ENCODE measurements at places on chromosomes 11 and 22. TPM values are rescaled to one million over a fixed set of nuclear protein-coding genes. Genes with fewer than 3 reads are reported as not detected.

DNA sequence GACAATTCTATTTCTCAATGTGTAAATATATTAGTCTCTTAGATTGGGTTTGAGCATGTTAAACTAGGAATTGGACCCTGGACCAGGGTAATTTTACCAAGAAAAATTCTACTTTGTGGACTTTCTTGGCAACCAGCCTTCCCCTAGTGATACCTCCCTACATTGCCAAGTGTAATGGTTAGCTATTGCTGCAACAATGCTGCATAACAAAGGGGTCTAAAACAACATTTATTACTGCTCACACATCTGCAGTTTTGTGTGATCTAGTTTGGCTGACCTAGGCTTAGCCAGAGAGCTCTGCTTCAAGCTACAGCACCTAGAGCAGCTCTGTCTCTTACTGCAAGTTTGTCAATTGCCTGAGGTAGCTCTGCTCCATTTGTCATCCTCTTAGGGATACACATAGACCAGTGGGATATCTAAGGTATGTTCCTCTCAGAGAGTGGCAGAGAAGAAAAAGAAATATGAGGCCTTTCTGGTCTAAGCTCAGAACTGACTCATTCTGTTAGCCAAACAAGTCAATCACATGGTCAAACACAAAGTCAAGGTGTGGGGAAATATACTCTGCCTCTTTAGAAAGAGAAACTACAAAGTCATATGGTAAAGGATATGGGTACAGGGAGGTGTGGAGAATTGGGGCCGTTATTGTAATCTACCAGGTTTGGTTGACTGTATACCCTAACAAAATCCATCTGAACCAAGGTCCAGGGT lies 2.0 kb upstream of the LAYN start:
- H3K36me3 ChIP-seq, result no peaks in the 10 kb centered on the region
- peaks cover 21% of the 10 kb centered on the region for H3K4me1 ChIP-seq
- no peak overlapping the region for H3K4me3 ChIP-seq
- no peak overlapping the region for H3K27ac ChIP-seq
- peak; percentile 87 for DNase-seq

DNA sequence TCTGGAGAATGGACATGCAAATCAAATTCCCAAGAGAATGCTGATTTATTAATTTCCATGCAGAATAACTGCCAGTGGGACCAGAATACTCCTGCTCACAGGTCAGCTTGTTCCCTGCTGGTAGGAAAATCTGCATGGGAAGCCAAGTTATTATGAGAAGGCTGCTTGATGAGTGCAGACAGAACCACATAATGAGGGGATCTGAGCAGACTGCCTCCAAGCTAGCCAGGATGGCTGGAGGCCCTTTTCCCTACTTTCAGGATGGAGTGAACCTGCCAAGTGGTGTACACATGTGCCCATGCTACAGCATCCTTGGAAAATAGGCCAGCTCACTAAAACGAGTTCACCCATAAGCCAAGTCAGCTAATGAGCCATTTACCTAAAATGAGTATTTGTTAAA lies 55.2 kb upstream of the ZBED5 start:
- H3K27ac ChIP-seq, result no peak overlapping the region
- no peaks in the 10 kb centered on the region for H3K36me3 ChIP-seq
- H3K4me1 ChIP-seq, result peaks cover 27% of the 10 kb centered on the region
- DNase-seq, result no peak
- no peaks in the 10 kb centered on the region for H3K27me3 ChIP-seq

GRCh38 chr11:121696177-121696871 lies 243.6 kb upstream of the SORL1-AS1 start:
- H3K27ac ChIP-seq, result no peak overlapping the region
- peaks cover 20% of the 10 kb centered on the region for H3K27me3 ChIP-seq

GRCh38 chr11:76166314-76166713 lies 40.0 kb downstream of the WNT11 start:
- no peaks in the 10 kb centered on the region for H3K36me3 ChIP-seq
- H3K27me3 ChIP-seq, result peaks cover 13% of the 10 kb centered on the region
- DNase-seq, result peak; percentile 85
- no peaks in the 10 kb centered on the region for H3K4me1 ChIP-seq
- H3K27ac ChIP-seq, result no peak overlapping the region

- H3K4me3 ChIP-seq, result no peak overlapping the region
- DNase-seq, result no peak
- no peak overlapping the region for H3K27ac ChIP-seq
- H3K4me1 ChIP-seq, result peaks cover 16% of the 10 kb centered on the region
- H3K27me3 ChIP-seq, result no peaks in the 10 kb centered on the region
These were observed 12.5 kb downstream of the HIRA start for GRCh38 chr22:19419086-19419463.

TMEM191B gene
- total RNA-seq, result 1.2 TPM

DNA sequence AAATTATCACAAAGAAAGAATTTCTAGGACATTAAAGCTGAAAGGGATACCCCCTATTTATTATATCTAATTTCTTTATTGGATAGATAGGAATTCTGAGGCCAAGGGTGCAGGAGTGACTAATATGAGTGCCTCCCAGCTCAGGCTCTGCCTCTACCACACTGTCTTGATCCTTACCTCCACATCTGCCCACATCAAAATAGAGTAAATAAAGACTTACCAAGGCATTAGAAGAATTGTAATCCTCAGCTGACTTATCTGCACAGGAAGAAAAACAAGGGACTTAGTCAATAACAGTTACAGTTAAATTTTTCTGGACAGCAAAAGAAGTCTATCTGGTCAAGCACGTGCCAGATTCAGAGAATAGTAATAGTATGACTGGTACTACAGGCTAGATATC lies 72.6 kb upstream of the GDPD4 start:
- peaks cover 4% of the 10 kb centered on the region for H3K36me3 ChIP-seq
- DNase-seq, result no peak

GRCh38 chr11:117002639-117003299 lies 95.5 kb downstream of the SIK3 start:
- no peak for DNase-seq
- no peak overlapping the region for H3K4me3 ChIP-seq
- H3K4me1 ChIP-seq, result no peaks in the 10 kb centered on the region
- no peaks in the 10 kb centered on the region for H3K27me3 ChIP-seq

MMP13 gene
- total RNA-seq, result 2.5 TPM

- H3K36me3 ChIP-seq, result peaks cover 48% of the 10 kb centered on the region
- DNase-seq, result no peak
- H3K27ac ChIP-seq, result peak overlapping the region; percentile 91
- peak overlapping the region; percentile 91 for H3K4me3 ChIP-seq
- H3K27me3 ChIP-seq, result no peaks in the 10 kb centered on the region
These were observed 1.1 kb downstream of the EIF4G2 start for GRCh38 chr11:10807493-10808234.

CD6 gene
- not detected for total RNA-seq

DNA sequence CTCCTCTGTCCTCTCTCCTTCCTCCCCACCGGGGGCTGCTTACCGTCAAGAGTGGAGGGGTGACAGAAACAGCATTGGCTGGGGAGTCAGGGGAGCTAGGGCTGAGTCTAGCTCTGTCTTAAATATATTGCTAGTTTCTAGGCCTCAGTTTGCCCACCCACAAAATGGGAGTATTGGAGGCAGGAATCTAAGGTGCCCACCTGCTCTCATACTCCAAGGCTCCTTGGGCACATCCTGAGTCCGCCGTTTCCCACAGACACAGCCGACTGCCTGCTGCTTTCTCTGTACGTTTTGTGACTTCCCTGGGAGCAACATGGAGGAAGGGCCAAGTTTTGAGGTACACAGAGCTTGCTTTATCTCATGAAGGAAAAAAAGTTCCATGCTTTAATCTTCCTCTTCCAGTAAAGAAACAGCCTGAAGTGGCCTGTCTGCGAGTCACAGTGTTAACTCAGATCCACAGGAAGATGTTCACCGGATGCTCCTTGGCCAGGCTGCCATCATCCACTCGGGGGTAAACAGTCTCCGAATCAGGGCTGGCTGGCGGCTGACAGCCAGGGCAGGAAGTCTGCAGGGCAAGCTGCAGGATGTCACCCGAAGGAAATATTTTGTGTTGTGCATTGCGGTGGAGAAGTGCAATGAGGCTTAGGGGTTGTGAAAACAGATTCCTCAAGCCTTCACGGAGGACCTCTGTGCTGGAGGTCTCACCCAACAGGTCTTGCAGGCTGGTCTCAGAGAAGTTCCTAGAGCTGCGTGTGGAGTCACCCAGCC lies 11.0 kb upstream of the CERK start:
- no peaks in the 10 kb centered on the region for H3K36me3 ChIP-seq
- H3K27ac ChIP-seq, result peak overlapping the region; percentile 63
- no peaks in the 10 kb centered on the region for H3K27me3 ChIP-seq
- H3K4me1 ChIP-seq, result peaks cover 35% of the 10 kb centered on the region

DNA sequence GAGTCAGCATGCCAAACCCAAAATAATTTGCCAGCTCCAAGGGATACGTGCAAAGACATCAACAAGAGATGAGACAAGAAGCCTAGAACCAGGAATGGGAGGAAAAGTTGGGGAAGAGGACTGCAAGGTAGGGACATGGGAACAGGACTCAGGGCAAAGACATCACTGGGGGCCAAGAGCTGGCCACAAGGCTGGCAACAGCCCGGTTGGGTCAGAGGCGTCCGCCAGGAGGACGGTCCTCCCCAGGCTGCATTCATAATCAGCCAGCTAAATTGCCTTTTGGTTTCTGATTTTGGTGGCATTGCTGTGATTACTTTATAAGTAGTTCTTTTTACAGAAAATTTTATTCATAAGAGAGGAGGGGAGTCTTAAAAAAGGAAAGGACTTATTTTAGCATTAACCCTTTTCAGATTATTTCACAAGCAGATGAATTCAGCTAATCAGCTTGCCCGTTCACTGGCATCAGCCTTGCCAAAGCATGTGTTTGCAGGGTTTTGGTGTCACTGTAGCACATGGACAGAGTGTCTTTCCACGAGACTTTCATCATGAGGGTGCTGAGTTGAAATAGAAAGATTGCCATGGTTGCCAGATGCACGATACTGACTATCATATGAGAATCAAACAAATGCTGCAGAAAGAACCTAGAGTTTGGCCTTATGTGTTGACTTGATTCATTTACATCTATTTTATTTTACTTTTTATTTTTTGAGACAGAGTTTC lies 23.2 kb upstream of the NAV2 start:
- H3K4me1 ChIP-seq, result no peaks in the 10 kb centered on the region
- no peaks in the 10 kb centered on the region for H3K36me3 ChIP-seq
- no peak overlapping the region for H3K4me3 ChIP-seq
- H3K27ac ChIP-seq, result no peak overlapping the region
- H3K27me3 ChIP-seq, result no peaks in the 10 kb centered on the region
- DNase-seq, result no peak

- H3K4me3 ChIP-seq, result no peak overlapping the region
- peaks cover 13% of the 10 kb centered on the region for H3K4me1 ChIP-seq
- no peak overlapping the region for H3K27ac ChIP-seq
- DNase-seq, result no peak
- no peaks in the 10 kb centered on the region for H3K36me3 ChIP-seq
These were observed 21.8 kb downstream of the ARFGAP2 start for GRCh38 chr11:47154616-47155570.

FXYD2 gene
- not detected for total RNA-seq

DNA sequence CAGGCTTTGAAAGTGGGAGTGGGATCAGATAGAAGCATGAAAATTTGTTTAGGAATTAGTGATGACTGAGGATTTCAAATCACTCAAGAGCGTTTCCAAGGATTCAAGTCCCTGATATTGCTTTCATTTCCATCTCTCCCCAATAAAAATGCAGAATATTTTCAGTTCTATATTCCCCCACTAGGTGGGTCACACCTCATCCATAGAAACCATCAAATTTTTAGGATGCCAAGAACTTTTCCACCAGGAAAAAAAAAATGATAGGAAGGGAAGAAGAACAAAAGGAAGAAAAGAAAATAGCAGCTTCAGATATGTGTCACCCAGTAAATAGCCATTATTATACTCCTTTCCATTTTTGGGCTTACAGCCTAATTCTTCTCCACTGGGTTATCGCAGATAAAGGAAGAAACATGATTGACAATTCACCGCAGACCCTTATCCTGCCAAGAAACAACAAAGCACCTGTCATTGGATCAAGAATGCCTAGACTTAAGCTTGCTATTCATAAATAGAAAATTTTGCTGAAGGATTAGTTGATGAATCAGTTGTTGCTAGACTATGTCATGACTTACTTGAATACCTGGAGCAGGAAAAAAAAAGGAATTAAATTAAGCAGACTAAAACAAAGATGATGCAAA lies 30.3 kb upstream of the OR10D3 start:
- H3K4me1 ChIP-seq, result no peaks in the 10 kb centered on the region
- no peaks in the 10 kb centered on the region for H3K27me3 ChIP-seq
- no peak overlapping the region for H3K4me3 ChIP-seq
- H3K36me3 ChIP-seq, result no peaks in the 10 kb centered on the region
- H3K27ac ChIP-seq, result no peak overlapping the region

DNA sequence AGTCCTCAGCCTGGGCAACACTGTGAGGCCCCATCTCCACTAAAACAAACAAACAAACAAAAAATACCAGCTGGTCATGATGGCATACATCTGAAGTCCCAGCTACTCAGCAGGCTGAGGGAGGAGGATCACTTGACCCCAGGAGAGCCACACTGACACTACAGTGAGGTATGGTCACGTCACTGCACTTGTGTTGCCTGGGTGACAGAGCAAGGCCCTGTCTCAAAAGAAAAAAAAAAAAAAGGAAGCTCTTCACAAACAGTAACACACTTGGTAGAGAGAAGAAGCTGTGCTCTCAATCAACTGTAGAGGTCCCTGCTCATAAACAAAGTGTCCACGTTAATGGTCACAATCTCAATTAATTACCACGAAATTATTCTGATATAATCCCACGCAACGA lies 401.6 kb upstream of the CCDC90B start:
- H3K36me3 ChIP-seq, result no peaks in the 10 kb centered on the region
- H3K4me1 ChIP-seq, result no peaks in the 10 kb centered on the region
- H3K27ac ChIP-seq, result no peak overlapping the region

- H3K27me3 ChIP-seq, result no peaks in the 10 kb centered on the region
- peaks cover 20% of the 10 kb centered on the region for H3K36me3 ChIP-seq
- H3K4me1 ChIP-seq, result peaks cover 7% of the 10 kb centered on the region
- H3K27ac ChIP-seq, result no peak overlapping the region
- peak; percentile 54 for DNase-seq
- no peak overlapping the region for H3K4me3 ChIP-seq
These were observed 14.4 kb upstream of the CTTN start for GRCh38 chr11:70383664-70384565.

GRCh38 chr11:12871241-12871640 lies 137.9 kb upstream of the RASSF10 start:
- no peak for DNase-seq
- peaks cover 19% of the 10 kb centered on the region for H3K36me3 ChIP-seq
- H3K27me3 ChIP-seq, result no peaks in the 10 kb centered on the region
- no peak overlapping the region for H3K4me3 ChIP-seq

HBD gene
- total RNA-seq, result not detected

GRCh38 chr11:130761560-130762220 lies 154.6 kb downstream of the SNX19 start:
- H3K4me3 ChIP-seq, result no peak overlapping the region
- H3K27me3 ChIP-seq, result peaks cover 58% of the 10 kb centered on the region
- H3K27ac ChIP-seq, result no peak overlapping the region
- peaks cover 15% of the 10 kb centered on the region for H3K4me1 ChIP-seq

DNA sequence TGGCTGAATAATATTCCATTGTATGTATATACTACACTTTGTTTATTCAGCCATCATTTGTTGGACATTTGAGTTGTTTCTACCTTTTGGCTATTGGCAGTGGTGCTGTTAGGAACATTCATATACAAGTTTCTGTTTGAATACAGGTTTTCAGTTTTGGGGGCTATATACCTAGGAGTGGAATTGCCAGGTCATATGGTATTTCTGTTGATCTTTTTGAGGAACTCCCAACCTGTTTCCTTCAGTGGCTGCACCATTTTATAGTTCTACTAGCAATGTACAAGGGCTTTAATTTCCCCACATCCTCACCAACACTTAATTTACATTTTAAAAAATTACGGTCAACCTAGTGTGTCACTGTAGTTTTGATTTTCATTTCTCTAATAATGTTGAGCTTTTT lies 54.6 kb downstream of the HSD17B12 start:
- H3K27ac ChIP-seq, result peak overlapping the region; percentile 95
- peaks cover 39% of the 10 kb centered on the region for H3K4me1 ChIP-seq
- DNase-seq, result no peak
- no peaks in the 10 kb centered on the region for H3K27me3 ChIP-seq

- no peak for DNase-seq
- H3K4me1 ChIP-seq, result peaks cover 17% of the 10 kb centered on the region
These were observed 84.0 kb upstream of the RCN1 start for GRCh38 chr11:32006799-32007388.

C11orf42 gene
- total RNA-seq, result not detected
